ENCODE measurements at places on chromosomes 2 and 18.

- DNase-seq, result no peak
These were observed 73.6 kb downstream of the GTF3C3 start for GRCh38 chr2:196725882-196726281.

GRCh38 chr2:28656937-28657615 is 94.6 kb upstream of the PPP1CB start:
- DNase-seq, result no peak

DNA sequence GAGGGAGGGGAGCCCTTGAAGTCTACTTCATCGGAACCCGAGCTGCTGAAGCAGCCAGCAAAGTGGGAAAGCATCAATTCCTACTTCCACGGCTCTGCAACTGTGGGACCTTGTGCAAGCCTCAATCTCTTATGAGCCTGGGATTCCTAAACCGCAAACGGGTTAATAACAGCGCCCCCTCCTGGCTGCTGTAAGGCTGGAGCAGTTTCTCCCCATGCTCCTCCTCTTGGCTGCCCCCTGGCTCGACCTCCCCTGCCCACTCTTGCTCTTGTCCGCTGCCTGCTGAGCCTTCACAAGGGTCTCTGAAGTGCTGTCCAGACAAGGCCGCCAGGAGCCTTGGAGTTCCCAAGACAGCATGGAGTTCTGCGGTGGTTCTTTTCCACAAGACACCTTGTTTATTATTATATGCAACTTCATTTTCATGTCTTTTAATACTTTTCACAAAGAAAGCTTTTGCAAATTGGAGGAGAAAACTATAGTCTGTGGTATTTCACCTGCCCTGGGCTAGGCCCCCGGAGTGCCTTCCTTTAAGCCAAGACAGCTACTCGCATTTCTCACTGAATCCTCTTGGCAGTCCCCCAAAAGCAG is 157.2 kb downstream of the DDX1 start:
- no peak for DNase-seq

DNA sequence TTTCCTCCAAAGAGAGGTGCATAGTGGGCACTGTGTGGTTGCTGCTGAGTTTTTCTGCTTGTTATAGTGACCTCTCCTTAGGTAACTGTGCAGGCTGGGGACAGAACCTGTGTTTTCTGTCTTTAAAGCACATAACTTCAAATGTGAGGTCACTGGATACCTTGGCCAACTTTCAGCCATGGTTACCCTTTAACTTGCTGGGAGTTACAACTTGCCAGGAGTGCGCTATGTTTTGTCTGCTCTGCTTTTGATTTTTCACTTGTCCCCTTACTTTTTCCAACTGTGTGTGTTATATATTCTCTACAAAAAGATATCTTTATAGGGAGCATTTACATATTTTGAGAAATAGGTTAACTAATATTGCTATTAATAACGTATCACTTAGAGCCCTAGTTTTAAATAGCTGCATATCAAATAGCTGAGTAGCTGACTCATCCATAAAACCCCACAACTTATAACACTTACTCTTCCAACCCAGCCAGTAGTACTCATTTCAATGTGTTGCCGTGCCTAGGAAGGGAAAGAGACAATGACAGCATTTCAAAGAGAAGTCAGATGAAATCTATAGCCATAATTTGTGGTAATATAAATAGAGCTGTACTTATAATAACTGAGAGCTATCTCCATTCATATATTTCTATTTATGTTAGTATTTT is 51.6 kb downstream of the DPP4 start:
- peak; percentile 65 for DNase-seq

DNA sequence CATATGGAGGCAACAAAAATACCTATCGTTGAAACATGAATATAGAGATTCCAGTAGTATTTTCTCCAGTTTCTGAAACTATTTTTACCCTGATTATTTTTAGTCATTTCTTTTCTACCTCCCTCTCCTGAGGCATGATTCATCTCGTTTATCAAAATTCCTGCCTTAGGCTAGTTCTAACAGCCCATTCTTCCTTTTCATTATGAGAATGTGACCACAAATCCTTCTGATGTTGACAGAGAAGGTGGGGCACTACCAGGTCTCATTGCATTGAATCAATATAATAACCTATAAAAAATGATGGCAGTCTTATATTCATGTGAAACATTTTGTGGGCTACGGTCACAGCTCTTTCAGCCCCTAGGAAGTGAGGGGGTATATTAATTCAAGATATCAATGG is 406.5 kb upstream of the UBE2E3 start:
- DNase-seq, result peak; percentile 64

DNA sequence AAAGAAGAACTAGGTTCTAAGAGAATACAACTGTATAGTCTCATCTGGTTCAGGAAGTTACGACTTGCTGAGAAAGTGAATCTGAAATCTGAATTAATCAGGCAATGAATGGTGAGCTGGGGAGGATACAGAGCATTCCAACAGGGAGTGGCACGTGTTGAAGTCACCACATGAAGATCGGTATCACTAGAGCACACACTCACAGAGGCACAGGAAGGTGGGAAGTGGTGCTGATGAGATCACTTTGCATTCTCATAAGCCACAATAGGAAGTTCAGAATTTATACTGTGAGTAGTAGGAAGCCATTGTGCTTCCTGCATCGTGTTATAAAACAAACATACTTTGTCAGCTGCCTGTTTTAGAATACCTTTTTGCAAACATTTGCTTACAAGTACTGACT is 615.0 kb upstream of the DDX18 start:
- no peak for DNase-seq

DNA sequence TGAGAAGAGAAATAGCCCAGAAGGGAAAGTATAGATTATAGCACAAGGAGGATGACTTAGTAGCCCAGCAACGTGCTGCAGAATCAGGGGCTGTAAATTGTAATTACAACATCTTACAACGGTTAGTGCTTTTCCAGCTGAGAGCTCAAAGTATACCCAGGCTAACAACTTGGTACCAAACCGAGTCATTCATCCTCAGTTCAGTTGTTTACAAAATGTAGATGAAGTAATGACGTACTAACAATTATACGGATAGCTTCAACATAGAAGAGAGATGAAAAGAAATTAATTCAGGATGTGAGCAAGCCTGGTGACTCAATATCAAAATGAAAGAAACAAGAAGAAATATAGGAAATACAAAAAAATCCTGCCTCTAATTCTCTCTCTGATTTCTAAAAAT is 99.2 kb downstream of the DYNAP start:
- peak; percentile 57 for DNase-seq

GRCh38 chr2:86069091-86069685 is 36.5 kb downstream of the POLR1A start:
- peak; percentile 58 for DNase-seq

DNA sequence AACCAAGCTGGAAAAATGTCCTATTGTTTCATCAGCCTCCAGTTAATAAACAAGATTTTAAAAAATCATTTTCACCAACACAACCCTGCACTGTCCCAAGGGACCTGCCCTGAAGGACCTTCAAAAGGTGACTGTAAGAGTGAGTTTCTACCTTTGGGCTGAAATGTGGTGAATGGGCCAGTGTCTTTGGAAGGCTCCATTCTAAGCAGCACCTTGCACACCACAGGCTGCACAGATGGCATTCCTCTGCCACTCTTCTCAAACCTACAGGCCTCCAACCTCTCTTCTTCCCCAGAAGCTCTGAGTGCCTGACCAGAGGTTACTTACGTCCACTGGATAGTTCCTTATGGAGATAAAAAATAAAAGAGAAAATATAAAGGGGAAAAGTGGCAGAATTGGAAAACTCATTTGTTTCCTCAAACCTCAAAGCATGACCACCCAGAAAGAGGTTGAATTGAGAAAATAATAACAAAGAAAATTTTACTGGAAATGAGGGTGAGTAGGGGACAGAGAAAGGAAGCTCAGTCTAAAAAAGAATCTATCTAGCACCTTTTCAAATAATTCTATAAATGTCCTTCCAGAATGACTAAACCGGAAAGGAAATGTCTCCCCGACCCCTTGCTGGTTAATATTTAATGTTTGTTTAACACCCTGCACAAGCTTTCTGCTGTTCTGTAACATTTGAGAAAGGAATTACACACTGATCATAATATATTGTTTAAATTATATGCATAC is 175.7 kb downstream of the METTL4 start:
- DNase-seq, result no peak

DNA sequence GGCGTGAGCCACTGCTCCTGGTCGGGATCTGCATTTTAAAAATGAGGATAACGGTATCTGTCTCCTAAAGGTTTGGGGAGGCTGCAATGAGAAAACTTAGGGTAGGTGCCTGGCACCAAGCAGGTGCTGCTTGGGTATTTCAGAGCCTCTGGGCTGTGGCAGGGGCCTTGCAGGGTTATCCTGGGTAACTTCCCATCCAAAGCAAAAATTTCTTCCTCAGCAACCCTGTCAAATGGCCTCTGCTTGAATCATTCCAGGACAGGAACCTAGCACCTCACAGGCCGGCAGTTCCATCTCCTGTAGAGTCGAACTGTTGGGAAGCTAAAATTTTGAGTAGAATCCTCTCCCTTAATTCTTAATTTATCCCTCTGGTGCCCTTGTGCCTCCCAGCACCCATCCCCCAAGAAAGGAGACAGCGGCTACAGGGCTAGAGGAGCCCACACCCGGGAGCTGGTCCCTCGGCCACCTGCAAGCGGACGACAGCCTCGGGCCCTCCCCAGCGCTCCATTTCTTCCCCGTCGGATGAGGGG is 868 bp downstream of the CGREF1 start:
- no peak for DNase-seq

DNA sequence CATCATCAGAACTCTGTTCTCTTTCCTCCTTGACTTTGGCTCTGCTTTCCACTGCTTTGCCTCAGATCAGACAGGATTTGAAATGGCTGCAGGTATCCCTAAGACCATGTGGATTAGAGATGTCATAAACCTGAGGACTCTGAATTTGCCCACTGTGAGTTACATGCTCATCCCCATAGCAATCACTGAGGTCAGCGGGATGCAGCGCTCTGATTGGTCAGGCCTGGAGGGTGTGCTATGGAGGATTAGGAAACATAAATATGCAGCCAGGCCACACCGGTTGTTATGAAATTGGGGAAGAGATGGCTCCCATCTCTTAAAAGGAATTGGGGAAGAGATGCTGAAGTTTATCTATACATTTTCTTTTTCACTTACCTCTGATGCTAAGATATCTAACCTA is 73.7 kb upstream of the DNAJC10 start:
- DNase-seq, result peak; percentile 23

DNA sequence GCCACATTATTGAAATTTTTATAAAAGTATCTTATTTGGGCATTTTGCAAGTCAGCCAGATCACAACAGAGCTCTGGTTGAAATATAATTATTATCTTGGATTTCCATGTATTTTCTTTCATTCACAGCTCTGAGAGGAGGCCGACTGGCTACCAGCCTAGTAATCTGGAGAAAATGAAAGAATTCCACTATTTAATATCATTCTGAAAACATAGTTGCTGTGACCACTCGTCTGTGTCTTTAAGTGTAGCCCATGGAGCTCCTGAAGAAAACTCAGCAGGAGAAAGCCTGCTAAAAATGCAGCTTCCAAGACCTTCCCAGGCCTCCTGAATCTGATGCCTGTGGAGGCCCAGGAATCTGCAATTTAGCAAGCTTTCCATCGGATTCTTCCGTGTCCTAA is 114.7 kb downstream of the SH3BP4 start:
- DNase-seq, result no peak

DNA sequence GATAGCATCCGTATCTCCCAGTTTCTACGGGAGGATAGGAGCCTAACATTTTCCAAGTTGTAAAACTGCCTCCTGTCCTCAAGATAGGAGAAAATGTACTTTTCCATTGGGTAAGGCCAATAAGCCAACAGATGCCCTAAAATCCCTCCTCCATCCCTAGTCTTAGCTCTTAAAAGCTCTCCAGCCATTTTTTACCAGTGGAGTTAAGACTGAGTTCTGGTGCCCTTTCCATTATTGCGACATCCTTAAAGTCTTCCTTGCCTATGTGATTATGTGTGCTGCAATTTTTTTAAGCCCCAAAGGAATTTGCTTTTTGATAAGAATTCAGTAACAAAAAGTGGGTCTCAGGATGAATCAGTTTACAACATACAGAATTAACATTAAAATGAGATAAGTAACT is 33.0 kb downstream of the LINC00305 start:
- no peak for DNase-seq
